Osteocyte (in vitro differentiated cells): ENCODE measurements at places on chromosomes 5 and 9. TPM values are rescaled to one million over a fixed set of nuclear protein-coding genes. Genes with fewer than 3 reads are reported as not detected.
A peak's percentile ranks its signal among the peaks of the same experiment; 100 is the strongest.

- no peak for DNase-seq
- peaks cover 27% of the 10 kb centered on the region for H3K4me1 ChIP-seq
- no peak overlapping the region for H3K27ac ChIP-seq
- H3K27me3 ChIP-seq = no peaks in the 10 kb centered on the region
Measured at GRCh38 chr9:107243742-107244141, 39.3 kb upstream of the RAD23B start.

- no peak for DNase-seq
- H3K27me3 ChIP-seq = no peaks in the 10 kb centered on the region
- H3K27ac ChIP-seq = no peak overlapping the region
- H3K4me1 ChIP-seq = peaks cover 15% of the 10 kb centered on the region
Measured at GRCh38 chr5:90408571-90409317, 812 bp downstream of the CETN3 start.

- H3K36me3 ChIP-seq = peaks cover 53% of the 10 kb centered on the region
- no peaks in the 10 kb centered on the region for H3K27me3 ChIP-seq
- peak overlapping the region; percentile 50 for H3K27ac ChIP-seq
- H3K4me1 ChIP-seq = peaks cover 34% of the 10 kb centered on the region
Measured at GRCh38 chr5:172403189-172403796, 51.0 kb downstream of the SH3PXD2B start.

DNA sequence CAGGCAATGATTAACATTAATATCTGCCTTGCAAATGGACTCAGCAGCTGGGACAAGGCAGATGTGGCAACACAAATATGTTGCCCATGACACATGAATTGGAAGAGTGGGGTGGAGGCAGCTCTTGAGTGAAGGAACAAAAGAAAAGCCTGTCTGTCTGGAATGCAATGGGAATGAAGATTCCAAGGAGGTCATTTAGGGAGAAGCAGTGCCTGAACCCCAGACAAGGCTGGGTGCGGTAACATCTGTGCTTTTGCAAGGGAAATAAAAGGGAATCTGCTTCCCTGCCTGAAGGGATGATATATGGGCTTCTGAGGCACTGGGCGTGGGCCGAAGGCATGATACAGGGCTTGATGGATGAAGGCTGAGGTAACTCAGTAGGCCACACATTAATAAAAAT lies 94.1 kb upstream of the TRIM32 start:
- no peaks in the 10 kb centered on the region for H3K27me3 ChIP-seq
- no peak overlapping the region for H3K4me3 ChIP-seq

- H3K27me3 ChIP-seq = no peaks in the 10 kb centered on the region
- H3K36me3 ChIP-seq = no peaks in the 10 kb centered on the region
- no peaks in the 10 kb centered on the region for H3K4me1 ChIP-seq
- H3K4me3 ChIP-seq = no peak overlapping the region
- DNase-seq = no peak
- H3K27ac ChIP-seq = no peak overlapping the region
Measured at GRCh38 chr5:20041326-20042274, 53.6 kb upstream of the CDH18 start.

DNA sequence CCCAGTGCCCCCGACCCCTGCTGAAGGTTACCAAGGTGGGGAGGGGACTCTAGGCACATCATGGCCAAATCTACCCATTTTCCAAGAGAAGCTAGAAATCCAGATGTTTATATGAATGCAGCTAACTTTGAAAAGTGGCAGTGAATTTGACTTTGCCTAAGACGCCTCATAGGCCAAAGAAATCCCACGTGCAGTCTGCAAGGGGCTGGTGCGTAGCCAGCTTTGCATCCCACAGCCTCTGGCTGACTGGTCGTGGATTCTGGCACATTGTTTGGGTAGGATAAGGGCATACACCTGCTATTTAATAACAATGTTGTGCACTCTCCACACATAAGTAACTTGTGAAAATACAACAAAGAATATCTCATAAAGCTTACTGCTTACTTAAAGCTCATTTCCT lies 3.5 kb upstream of the GADD45G start:
- H3K4me3 ChIP-seq = no peak overlapping the region
- peaks cover 21% of the 10 kb centered on the region for H3K4me1 ChIP-seq
- H3K27me3 ChIP-seq = peaks cover 42% of the 10 kb centered on the region
- H3K27ac ChIP-seq = no peak overlapping the region
- DNase-seq = no peak

DNA sequence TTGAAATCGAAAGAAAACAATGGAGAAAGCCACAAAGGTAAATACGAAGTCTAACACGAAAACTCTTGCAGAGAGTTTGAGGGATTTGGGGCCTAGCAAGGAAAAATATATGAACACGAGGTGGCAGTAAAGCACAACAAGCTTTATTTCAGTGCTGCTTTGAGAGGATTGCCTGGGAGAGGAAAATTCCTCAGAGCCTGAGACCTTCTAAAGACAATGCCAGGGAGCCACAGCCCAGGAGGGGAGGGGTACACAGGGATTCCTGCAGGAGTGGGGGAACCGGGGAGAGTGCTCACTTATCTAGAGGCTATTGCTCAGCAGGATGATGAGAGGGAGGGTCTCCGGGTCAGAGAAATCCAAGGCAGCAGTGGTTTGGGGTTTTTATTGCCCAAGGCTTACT lies 134.9 kb upstream of the ADCY2 start:
- no peak overlapping the region for H3K4me3 ChIP-seq
- H3K27me3 ChIP-seq = peaks cover 2% of the 10 kb centered on the region
- no peaks in the 10 kb centered on the region for H3K36me3 ChIP-seq
- H3K4me1 ChIP-seq = no peaks in the 10 kb centered on the region

The NTNG2 gene
- 6.2 and 6.7 TPM in 2 replicates for total RNA-seq

The CD14 gene
- total RNA-seq = not detected in 2 replicates

The PCDHGC4 gene
- total RNA-seq = 2.8 and 3.7 TPM in 2 replicates

DNA sequence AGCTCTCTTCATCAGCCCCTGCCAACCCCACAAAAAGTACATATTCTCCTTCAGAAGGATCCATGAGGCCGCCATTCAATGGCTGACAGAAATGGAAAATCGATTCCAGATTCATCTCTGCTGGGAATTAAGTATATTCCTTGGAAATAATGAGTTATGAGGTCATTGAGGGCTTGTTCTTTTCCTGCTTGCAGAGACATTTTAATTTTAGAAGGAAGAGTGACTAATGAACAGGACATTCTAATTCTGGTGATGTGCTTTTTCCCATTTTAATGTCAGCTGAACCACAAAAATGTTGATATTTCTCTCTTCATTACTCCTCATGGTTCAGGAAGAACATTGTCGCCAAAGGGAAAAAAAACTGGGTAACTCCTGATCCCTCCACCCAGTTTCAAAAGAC lies 314.0 kb downstream of the PIK3R1 start:
- no peak overlapping the region for H3K4me3 ChIP-seq
- H3K36me3 ChIP-seq = no peaks in the 10 kb centered on the region
- DNase-seq = no peak
- no peaks in the 10 kb centered on the region for H3K27me3 ChIP-seq
- peak overlapping the region; percentile 79 for H3K27ac ChIP-seq

DNA sequence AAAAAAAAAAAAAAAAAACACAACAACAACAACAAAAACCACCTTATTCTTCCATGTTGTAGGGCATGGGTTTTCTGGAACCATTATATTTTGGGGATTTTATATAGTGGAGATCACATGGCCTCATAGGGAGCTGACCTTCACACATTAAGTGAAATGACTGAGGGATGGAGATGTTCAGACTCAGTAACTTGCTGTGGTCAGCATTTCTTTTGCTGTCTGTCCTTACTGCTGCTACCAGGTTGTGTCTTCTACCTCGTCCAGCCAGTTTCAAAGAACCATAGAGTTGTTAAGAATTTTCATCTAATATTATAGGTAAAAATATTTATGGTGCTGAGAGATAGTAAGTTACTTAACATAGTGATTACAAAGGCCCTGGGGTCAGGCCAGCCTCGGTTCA lies 107.6 kb downstream of the PDE8B start:
- peaks cover 23% of the 10 kb centered on the region for H3K4me1 ChIP-seq
- H3K4me3 ChIP-seq = no peak overlapping the region
- DNase-seq = no peak
- peaks cover 2% of the 10 kb centered on the region for H3K36me3 ChIP-seq
- H3K27ac ChIP-seq = no peak overlapping the region

DNA sequence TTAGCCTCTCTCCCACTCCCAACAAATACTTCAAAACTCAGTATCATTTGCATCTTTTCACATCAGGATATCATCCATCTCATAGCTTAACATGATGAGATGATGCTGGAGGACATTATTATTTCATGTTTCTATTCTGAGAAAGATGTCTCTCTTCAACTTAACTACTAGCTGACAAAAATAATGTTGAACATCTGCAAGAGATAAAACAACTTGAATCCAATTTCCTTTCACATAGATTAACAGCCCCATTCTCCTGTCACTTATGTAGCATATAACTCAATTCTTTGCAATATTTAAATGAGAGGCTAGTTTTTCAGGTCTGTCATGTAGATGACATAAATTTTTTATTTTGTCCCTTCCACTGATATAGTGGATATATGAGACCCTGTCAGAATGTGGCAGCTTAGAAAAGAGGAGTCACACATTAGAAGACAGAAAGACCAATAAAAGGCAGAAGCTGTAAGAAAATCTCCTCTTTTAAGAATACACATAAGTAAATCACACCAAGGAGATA lies 239.2 kb upstream of the KIF2A start:
- H3K36me3 ChIP-seq = no peaks in the 10 kb centered on the region
- H3K4me1 ChIP-seq = no peaks in the 10 kb centered on the region
- H3K4me3 ChIP-seq = no peak overlapping the region
- no peak for DNase-seq
- H3K27me3 ChIP-seq = peaks cover 10% of the 10 kb centered on the region

The SURF1 gene
- 36.2 and 39.4 TPM in 2 replicates for total RNA-seq
